Fibroblast of the conjunctiva (primary cell): ENCODE measurements at places on chromosomes 16 and 17.

- DNase-seq: peak; percentile 65
These were observed 87.0 kb downstream of the HELZ start for GRCh38 chr17:67157732-67158639.

- DNase-seq: no peak
These were observed 444.3 kb downstream of the KCNJ2 start for GRCh38 chr17:70613681-70614080.

- DNase-seq: no peak
These were observed 809 bp downstream of the PIRT start for GRCh38 chr17:10836966-10837590.

DNA sequence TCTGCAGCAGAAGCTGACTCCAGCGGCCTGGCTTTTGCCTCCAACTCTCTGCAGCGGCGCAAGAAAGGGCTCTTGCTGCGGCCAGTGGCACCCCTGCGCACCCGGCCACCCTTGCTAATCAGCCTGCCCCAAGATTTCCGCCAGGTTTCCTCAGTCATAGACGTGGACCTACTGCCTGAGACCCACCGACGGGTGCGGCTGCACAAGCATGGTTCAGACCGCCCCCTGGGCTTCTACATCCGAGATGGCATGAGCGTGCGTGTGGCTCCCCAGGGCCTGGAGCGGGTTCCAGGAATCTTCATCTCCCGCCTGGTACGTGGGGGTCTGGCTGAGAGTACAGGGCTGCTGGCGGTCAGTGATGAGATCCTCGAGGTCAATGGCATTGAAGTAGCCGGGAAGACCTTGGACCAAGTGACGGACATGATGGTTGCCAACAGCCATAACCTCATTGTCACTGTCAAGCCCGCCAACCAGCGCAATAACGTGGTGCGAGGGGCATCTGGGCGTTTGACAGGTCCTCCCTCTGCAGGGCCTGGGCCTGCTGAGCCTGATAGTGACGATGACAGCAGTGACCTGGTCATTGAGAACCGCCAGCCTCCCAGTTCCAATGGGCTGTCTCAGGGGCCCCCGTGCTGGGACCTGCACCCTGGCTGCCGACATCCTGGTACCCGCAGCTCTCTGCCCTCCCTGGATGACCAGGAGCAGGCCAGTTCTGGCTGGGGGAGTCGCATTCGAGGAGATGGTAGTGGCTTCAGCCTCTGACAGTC, 1.3 kb downstream of the PARD6A start:
- no peak for DNase-seq

DNA sequence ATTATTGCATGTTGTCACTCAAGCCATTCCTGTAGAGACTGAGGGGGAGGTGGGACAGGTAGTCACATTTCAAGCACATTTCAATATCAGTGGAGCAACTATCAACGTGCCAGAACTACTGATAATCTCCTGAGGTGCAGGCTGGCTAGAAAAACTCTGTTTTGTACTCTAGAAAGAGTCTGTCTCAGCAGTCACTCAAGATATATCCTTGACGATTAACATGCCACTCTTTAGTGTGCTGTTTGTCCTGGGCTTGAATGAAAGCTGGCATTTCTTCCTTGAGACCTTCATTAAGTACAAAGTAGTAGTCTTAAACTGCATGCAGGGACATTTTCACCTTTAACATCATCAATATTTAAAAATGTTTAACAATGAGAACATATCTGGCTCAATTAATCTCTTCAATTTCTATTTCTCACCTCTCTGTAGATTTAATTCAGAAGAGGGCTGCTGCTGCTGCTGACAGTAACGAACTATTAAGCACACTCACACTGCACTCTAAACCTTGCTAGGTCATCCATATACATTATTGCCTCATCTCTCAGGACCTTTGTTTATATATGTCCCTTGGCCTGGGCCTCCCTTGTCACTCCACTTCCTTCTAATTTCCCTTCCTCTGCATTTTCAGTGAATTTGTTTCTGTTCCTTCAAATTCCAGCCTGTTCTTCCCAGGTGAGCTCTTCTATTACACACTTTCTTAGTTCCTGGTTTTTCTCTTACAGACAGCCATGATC, 412.0 kb downstream of the HAPSTR1 start:
- DNase-seq: no peak

DNA sequence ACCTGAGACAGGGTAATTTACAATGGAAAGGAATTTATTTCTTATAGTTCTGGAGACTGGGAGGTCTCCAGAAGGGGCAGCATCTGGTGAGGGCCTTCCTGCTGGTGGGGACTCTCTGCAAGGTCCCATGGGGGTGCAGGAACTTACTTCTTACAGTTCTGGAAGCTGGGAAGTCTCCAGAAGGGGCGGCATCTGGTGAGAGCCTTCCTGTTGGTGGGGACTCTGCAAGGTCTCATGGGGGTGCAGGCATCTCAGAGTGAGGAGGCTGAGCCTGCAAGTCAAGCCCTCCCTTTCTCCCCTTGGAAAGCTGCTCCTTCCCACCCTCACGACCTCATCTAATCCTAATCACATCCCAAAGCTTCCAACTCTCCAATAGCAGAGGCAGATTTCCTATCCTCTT, 157.4 kb downstream of the FOXL1 start:
- DNase-seq: no peak

DNA sequence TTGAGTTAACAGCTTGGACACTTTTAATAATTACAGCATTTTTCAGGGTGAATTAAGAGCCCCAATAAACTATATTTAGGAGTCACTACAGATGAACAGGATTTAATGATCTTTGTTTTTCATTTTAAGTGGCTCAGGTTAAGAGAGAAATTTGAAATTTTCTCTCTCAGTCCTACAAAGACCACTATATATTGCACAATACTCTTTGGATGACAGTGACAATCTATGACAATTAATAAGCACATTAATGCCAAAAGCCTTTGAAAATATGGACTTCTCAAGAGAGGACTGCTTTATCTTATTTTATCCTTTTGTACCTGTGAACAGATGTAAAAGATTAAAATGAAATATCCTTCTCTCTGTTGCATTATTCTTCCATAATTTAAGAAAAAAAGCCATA, 151.1 kb upstream of the IRX5 start:
- no peak for DNase-seq

DNA sequence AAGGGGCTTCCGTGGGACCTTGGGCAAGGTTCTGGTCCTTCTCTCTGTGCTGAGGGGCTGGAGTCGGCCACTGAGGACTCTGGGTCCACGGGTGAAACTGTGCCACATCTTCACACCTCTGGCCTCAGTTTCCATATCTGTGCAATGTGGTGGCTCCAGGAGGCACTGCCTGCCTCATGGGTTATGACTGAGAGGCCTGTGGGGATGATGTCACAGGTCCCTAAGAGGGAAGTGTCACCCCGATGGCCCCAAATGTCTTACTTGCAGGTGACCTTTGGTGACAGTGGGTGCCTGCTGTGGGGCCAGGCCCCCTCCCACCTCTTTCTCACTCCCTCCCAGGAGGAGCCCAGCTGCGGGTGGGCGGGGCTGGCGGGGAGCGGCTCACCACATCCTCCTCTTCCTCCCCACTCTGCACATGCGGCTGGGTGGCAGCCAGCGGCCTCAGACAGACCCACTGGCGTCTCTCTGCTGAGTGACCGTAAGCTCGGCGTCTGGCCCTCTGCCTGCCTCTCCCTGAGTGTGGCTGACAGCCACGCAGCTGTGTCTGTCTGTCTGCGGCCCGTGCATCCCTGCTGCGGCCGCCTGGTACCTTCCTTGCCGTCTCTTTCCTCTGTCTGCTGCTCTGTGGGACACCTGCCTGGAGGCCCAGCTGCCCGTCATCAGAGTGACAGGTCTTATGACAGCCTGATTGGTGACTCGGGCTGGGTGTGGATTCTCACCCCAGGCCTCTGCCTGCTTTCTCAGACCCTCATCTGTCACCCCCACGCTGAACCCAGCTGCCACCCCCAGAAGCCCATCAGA, at the start of gene IL21R:
TSS of gene IL21R (plus strand) at position 407 of the 801 bp plus-strand sequence. CDS start 27,898 bp downstream, outside the sequence.
- DNase-seq: no peak

DNA sequence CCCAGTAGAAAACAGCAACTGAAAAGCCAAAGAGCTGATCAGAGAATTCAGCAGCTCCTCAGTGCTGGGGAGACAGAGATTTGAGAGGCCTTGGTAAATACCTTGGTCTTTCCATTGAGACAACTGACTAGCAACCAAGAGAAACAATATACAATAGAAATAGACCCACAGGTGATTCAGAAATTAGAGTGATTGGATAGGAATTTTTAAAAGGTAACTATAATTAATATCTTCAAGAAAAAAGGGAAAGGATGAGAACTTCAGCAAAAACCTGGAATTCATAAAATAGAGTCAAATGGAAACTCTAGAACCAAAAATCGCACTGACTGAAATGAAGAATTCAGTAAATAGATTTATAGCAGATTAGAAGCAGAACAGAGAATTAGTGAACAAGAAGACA, 32.5 kb upstream of the ITGAX start:
- DNase-seq: no peak

DNA sequence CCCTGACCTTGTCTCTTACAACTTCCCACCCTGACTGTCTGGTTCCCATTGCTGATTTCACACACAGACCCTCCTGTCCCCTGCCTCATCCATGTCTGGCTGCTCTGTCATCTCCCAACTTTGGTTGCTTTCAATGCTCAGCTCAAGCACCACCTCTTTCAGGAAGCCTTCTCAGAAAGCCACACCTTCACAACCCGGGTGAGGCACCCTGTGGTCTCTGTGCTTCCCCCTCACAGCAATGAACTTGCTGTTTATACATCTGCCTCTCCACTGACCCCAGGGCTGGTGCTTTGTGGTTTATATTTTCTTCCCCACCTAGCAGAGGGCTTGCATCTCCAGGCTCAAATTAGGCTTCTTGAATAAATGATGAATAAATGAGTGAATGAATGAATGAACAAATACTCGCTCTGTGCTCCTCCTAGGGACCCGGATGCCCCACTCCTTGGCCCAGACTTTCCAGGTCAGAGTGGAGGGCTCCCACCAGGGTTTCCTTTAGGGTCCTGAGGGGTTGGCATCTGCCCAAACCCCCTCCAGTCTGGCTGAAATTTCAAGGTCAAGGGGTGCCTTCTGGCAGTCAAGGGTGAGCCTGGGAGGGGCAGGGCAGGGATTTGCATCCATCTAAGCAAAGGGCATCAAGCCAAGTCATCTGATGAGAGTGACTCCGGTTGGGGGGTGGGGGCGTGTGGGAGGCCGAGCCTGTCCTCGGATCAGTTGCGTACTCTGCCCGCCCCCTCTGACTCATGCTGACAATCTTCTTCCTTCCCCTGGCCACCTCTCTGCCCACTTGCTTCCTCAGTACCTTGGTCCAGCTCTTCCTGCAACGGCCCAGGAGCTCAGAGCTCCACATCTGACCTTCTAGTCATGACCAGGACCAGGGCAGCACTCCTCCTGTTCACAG, at the start of gene ITGAX:
TSS of gene ITGAX (plus strand) at position 783 of the 898 bp plus-strand sequence. CDS start at position 862, 79 bp downstream.
- DNase-seq: peak; percentile 8

GRCh38 chr16:55055262-55055661, 124.6 kb downstream of the IRX5 start:
- DNase-seq: no peak

GRCh38 chr17:77101521-77102410, 39.0 kb upstream of the SEC14L1 start:
- no peak for DNase-seq

DNA sequence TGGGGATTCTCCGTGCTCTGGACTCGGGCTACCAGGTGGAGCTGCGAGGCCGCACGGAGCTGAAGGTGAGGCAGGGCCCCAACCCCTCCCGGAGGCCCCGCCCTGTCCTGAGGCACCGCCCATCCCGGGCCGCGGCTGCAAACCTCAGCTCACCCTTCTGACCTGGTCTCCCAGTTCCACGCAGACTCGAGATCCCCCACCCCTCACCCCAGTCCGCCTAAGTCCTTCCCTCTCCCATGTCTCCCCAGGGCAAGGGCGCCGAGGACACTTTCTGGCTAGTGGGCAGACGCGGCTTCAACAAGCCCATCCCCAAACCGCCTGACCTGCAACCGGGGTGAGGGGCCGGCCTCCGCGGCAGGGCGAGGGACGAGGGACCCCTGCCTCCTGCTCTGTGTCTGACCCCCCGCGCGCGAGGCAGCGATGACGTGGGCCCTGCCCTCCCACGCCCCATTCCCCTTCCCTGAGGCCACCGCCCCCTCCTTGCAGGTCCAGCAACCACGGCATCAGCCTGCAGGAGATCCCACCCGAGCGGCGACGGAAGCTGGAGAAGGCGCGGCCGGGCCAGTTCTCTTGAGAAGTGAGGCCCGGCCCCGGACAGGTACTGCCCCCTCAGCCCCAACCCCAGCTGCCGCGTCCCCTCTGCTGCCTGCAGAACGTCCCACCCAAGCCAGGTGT, 13.7 kb downstream of the GUCY2D start:
- no peak for DNase-seq

DNA sequence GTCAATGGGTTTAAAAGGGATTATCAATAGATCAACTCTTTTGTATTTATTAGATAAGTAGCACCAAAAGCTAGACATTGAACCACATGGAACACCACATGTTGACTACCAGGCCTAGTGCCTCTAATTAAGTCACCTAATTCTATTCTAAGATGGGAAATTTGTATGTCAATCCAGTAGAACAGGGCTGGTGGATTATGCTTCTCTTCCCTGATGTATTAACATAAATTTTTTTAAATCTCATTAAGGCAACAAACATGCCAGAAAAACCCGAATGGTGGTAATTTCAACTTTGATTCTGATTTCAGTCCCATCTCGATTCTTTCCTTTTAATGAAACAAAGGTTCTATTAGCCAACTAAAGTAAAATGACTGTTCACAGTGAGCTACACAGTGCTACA, 92.6 kb downstream of the KANSL1 start:
- no peak for DNase-seq

DNA sequence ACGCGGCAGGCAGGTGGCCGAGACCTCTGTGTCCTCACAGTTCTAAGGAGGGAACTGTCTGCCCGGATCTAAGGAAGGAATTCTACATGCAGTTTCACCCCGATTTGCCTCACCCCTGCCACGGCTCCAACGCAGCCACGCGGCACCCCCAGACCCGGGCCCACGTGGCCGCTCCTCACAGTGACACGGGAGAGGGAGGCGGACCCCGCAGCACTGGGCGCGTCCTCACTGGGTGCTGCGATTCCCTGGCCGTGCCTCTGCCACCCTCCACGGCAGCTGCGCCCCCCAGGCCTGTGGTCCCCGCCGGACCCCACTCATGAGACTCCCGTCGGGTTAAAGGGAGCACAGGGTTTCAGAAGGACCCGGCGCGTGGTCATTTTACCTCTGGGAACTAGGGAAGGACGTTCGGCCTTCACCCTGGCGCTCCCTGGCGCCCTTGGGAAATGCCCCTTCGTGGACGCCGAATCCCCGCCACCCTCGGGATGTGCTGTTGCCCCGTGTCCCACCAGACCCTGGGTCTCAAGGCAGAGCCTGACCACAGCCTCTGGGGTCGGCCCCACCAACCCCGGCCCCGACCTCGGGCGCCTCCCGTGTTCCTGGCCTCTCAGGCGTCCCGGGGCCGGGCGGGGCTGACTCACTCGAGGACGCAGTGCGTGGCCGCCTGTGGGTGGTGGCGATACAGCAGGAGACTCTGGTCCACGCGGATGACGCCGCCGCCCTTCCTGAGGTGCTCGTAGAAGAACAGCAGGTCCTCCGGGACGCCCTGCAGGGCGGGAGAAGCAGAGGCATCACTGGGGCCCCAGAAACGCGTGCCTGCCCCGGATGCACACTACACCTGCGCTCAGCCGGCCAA, 118.8 kb upstream of the METRNL start:
- DNase-seq: no peak

GRCh38 chr17:29570521-29570920, 2.0 kb downstream of the TP53I13 start:
- no peak for DNase-seq

GRCh38 chr16:8923199-8923598, 40.5 kb downstream of the USP7 start:
- no peak for DNase-seq
